Astrocyte of the hippocampus (primary cell): ENCODE measurements at places on chromosomes 6 and 20.

- no peak for DNase-seq
Observed at GRCh38 chr6:166201878-166202277, 34.2 kb upstream of the TBXT start.

DNA sequence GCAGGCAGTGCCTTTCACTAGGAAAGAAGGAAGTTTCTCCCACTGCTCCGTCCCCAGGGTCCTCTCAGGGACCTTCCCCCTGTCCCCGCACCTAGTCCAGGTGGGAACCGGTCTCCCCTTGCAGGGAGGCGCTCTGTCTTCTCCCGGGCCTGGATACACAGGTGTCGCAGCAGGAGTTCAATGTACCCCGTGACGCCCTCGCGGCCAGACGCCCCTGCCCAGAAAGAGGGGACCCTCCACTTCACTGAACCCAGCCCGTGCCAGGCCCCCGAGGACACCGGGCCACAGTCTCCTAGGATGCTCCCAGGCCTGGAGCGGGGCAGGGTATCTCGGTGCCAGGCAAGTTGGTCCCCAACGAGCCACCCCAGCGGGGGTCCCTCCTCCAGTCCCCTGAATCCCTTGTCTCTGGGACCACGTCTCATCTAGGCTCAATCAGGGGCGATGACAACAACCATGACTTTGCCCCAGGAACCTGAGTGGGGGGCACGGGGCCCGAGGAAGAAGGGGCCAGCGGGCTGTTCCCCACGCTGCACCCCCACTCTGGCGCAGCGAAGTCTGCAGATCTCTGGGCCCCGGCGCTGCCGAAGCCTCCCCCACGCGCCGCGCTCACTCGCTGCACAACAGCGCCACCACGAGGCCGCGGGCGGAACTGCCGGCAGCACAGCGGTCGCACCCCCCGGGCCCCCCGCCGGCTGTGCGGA is 103.0 kb downstream of the EDN3 start:
- peak; percentile 26 for DNase-seq

DNA sequence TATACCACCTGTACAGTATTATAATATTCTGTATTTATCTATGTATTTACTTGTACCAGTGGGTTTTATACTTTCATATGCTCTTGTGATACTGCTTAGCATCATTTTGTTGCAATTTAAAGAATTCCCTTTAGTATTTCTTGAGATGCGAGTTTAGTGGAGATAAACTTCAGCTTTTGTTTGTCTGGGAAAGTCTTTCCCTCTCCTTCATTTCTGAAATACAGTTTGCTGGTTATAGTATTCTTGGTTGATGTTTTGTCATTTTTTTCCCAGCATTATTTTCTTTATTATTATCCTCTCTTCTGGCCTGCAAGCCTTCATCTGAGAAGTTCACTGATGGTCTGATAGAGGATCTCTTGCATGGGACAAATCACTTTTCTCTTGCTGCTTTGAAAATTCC is 136.6 kb upstream of the MCHR2 start:
- no peak for DNase-seq

- DNase-seq: peak; percentile 46
Observed at GRCh38 chr6:20589266-20589665, 55.0 kb downstream of the CDKAL1 start.

DNA sequence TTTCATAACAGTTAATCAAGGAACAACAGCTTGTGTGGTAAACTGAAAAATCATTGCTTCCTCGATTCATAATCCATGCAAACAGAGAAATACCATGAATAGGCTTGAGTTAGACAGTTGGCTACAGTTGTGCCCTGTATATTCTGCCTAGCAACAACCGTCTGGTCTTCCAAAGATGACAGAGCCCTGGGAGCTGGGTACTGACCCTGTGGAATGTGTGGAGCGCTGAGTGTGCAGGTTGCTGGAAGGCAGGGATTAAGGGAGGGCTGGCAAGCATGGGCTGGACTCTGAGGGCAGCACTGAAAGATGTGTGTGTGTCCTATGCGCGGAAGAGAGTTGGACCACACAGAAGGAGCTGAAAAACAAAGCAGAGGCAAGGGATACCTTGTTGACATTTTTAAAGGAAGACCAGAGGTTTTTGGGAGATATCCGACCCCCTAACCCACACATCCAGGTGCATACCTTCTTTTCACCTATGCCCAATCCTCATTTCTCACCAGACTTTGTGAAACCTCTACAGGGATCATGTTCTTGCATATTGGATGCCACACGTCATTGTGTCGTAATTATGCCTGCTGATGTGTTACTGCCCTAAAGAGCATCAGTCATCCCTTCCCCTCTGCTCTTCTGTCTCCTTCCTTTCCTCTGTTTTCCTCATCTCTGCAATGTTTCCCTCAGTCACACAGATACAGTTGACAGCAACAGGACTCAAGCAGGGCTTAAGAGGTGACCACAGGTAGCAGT is 58.2 kb upstream of the VGLL2 start:
- peak; percentile 11 for DNase-seq
